Kidney epithelial cell (primary cell): ENCODE measurements at places on chromosomes 11 and 22. TPM values are rescaled to one million over a fixed set of nuclear protein-coding genes. Genes with fewer than 3 reads are reported as not detected.

Gene PSMA1
- 182 and 197 TPM in 2 replicates for total RNA-seq

Gene XKR3
- total RNA-seq: not detected in 2 replicates

Gene KCNK7
- total RNA-seq: not detected in 2 replicates

Gene HEPACAM
- total RNA-seq: 0.14 and 0.17 TPM in 2 replicates

- no peak for DNase-seq
Measured at GRCh38 chr11:70914496-70914895, 337.9 kb downstream of the SHANK2 start.

GRCh38 chr11:111730871-111731591, 35.2 kb downstream of the PPP2R1B start:
- no peak for DNase-seq

DNA sequence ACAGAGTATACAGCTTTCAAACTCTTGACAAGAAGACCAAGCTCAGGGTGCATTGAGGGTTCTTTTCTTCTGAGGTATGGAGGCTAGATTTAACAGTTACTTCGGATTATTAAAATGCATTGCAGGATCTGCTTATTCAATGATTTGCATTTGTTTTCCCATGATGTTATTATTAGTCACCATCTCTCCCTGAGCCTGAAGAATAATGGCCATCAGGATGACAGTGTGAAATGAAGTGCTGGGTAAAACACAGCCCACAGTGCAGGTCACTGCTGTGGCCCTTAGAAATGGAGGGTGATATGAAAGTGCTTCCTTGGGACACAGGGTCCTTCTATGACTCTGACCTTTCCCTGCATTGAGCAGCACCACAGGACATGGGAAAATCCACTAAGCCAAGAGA, 40.0 kb downstream of the TECTA start:
- DNase-seq: no peak

- no peak for DNase-seq
Measured at GRCh38 chr22:50308597-50308935, 1.1 kb upstream of the PLXNB2 start.

GRCh38 chr11:126525216-126525615, 169.7 kb downstream of the ST3GAL4 start:
- no peak for DNase-seq

DNA sequence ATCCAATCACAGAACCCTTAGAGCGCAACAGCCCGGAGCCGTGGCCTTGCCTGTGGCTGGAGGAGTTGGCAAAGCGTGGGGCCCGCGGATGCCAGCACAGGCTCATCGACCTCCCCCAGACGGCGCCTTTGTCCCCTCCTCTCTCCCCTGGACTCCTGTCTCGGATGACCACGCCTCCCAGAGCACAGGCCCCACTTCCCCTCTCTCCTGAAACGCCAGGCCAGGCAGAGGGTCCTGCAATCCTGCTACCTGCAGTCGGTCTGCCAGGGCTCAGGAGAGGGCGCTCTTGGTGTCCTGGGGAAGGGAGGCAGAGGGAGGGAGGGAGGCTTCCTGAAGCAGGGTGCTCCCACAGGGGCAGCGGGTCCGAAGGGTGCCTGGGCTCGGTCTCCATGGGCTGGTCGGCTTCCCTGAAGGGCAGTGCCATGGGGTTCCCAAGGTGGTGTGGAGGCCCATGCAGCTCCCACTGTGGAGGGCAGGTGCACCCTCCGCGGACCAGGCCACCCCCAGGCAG, 16.6 kb upstream of the TTLL12 start:
- DNase-seq: no peak

DNA sequence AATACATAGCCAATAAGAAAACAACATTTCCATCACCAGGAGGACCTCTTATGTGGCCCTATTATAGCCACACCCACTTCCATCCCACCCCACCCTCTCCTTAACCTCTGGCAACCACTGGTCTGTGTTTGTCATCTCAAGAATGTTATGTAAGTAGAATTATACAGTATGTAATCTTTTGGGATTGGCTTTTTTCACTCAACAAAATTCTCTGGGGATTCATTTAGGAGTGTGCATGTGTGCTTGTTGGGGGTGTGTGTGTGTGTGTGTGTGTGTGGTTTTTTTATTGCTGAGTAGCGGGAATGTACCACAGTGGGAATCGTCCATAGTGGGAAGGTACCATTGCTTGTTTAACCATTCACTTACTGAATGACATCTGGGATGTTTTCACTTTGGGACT, 5.2 kb downstream of the KCNJ5 start:
- DNase-seq: no peak

GRCh38 chr11:3123305-3123704, 41.8 kb downstream of the OSBPL5 start:
- no peak for DNase-seq

GRCh38 chr11:69718147-69718546, 14.3 kb upstream of the FGF19 start:
- no peak for DNase-seq

GRCh38 chr22:49051491-49052022, 776.1 kb downstream of the BRD1 start:
- DNase-seq: no peak

- no peak for DNase-seq
Measured at GRCh38 chr22:46087816-46088277, 62.5 kb upstream of the PPARA start.

GRCh38 chr22:25453557-25453956, 110.9 kb upstream of the GRK3 start:
- DNase-seq: no peak

- DNase-seq: no peak
Measured at GRCh38 chr11:123567466-123567865, 87.0 kb downstream of the SCN3B start.

- DNase-seq: no peak
Measured at GRCh38 chr11:124804884-124805283, 4.7 kb upstream of the MSANTD2 start.

DNA sequence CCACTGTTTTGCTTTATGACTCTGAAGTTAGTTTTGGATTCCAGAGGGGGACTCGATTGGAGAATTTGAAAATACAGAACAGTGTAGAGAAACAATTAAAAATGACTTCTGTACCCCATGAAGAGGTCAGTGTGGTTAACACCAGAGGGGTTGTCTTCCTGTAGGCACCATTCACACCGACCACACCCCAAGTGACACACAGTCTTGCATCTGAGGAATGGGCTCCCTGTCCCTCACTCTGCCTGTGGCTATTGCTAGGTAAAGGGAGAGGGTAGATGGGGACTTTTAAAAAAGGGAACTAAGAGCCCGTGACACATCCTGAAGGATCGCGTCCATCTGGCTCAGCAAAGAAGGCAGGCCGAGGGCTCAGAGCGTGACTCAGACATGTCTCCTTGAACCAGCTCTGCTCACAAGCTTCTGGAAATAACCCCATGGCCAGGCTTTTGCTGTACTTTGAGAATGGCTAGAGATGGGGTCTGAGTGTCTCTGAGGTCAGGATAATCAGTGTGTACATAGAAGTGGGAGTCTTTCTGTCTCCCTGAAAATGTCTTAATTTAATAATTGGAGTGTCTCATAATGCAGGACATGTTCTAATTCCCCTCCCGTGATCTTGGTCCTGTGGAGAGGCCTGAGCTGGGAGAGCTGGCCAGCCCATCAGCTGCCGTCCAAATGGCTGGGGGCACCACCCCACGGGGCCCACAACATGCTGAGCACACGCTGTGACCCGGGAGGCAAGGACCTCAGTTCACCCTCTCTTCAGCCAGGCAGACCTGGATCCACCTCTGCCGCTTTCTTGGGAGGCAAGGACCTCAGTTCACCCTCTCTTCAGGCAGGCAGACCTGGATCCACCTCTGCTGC, 39.3 kb downstream of the SGSM1 start:
- no peak for DNase-seq

DNA sequence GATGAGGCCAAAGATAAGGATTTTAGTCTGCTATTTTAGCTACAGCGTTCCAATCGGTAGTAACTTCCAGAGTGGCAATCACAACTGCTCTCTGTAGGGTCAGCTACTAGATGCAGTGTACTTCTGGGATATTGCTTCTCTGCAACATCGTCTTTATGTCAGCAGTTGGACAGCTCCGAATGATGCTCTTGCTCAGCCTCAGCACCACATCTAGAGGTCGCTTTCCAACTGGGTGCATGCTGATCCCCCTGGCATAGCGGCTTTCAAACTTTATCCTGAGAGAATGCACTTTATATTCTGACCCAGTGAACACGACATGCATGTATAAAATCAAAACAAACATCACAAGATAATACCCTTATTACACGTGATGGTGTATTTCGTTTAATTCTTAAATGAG, 219.6 kb downstream of the C11orf87 start:
- no peak for DNase-seq

DNA sequence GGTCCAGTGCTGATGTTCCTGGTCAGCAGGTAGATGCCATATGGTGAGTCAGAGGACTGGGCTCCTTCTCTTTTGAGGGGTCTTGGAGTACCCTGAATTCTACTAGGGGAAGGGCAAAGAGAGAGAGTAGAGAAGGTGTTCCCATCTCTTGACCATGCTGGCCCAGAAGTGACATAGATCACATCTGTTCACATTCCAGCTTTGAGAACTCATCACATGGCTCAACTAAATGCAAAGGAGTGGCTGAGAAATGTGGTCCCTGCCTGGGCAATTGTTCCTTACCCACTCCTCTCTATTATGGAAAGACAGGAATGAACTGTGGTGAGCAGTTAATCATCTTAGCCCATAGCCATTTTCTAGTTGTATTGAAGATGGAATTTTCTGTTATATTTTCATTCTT, 105.4 kb upstream of the TIMP3 start:
- no peak for DNase-seq

DNA sequence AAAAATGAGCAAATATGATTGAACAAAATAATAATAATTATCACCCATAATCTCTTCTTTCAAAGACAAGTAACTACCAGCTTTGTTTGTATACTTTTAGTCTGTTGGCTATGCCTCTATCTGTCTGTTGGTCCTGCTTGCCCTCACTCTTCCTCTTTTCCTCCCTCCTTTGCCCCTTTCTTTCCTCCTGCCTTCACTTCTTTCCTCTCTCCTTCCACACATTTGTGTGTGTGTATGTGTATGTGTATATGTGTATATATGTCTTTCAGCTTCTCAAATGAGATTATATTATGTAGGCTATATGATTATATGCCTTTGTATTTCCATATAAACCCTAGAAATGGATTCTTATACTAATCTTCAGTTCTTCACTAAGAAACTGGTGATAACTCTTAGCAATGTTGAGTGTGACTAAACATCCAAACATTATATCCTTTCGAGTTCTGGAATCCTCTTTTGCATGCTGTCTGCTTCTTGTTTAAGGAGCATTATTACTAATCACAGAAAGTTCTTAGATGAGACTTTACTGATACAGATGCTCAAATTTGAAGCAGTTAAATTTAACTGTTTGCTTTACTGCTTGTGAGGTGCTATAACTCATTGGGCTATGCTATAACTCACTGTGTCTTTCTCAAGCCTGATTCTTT, 219.1 kb downstream of the TMEM135 start:
- no peak for DNase-seq

DNA sequence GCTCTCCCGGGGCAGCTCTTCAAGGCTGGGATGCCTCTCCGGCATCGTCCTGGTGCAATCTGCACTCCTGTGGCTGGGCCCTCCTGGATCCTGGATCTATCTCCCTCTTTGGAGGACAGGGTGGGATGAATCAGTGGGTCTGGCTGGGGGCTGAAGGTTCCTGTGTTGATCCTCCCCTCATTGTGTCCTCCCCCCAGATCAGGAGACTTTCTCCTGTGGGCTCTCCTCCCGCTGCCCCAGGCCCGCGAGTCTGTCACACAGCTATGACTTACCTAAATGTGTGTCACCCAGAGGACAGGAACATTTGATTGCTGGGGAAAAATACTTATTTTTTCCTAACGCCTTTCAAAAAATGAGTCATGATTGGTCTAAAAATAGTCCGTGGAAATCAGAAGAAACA, 106.8 kb upstream of the NECTIN1 start:
- DNase-seq: no peak

DNA sequence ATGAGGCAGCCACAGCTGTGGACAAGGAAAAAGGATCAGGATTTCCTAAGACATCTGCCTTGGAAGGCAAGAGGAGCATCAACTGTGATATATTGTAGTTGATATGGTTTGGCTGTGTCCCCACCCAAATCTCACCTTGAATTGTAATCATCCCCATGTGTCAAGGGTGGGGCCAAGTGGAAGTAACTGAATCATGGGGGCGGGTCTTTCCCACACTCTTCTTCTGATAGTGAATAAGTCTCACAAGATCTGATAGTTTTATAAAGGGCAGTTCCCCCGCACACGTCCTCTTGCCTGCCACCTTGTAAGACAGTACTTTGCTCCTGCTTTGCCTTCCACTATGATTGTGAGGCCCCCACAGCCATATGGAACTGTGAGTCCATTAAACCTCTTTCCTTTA, 10.2 kb downstream of the RIC8A start:
- DNase-seq: no peak

DNA sequence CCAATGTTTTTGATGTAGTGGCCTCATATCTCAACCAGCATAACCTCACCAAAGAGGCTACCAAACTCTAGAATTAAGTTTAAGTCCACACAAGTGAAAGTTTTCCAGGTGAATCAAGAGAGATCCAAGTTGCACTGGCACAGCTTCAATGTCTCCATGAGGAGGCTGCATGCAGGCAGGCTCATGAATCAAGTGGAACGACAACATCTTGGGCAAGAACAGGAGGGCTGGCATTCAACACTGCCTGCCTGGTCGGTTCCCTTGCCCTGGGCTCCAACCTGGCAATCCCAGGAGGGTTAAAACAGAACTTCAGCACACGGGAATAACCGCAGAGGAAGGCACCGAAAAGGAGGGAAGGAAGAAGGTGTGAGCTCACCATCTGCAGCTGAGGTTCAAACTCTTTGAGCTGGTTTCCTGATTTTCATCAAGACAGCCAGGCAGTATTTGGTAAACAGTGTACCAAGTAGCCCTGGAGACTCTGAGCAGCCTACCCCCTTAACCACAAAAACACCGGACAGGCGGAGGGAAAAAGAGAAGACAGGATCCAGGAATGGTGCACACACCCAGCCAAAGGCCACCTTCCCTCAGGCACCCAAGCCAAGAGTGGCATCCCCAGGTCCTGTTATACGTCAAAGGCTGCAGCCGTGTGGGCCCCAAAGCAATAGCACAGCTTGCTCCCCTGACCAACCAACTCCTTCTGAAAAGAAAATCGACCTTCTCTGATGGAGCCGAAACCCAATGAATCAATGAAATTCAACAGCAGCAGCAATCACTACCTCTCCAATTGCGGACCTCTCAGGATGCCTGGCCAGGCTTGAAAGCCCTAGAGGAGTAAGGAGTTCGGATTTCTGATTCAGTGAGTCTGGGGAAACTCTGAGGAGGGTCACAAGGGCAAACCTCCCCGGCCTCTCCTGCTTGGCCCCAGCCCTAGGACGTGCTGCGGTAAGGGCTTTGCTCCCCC, 1.3 kb downstream of the PACSIN2 start:
- DNase-seq: no peak
